CD4-positive, alpha-beta T cell treated with Interleukin-6 for 4 hours (primary cell): ENCODE measurements at places on chromosomes 6 and 20.

- DNase-seq = no peak
Observed at GRCh38 chr20:2631228-2631627, 21.2 kb upstream of the NOP56 start.

DNA sequence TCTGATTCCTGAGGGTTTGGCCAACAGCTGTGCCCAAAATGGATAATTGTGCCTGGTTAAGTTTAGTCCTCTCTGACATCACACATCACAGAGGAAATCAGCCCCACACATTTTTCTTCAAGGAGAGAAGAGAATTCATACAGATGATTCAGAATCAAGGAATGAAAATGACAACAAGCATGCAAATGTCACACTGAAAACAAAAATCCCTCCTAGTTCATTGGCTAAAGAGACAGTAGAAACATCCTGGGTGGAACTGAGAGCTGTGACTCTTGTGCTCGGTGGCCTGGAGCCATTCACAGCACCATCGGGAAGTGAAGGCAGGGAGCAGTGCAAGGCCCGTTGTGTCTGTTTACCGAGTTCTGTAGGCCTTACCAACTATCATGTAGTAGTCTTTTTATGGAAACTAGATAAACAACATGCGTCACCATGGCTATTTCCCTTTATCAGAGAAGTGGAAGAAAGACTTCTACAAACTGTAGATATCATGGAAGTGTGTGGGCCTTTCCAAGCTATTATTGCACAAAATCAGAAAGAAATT is 81.7 kb upstream of the TENT5A start:
- DNase-seq = no peak

GRCh38 chr6:159118924-159119323 is 50.3 kb upstream of the FNDC1 start:
- no peak for DNase-seq

GRCh38 chr6:31349301-31349700 is 7.7 kb downstream of the HLA-B start:
- DNase-seq = no peak

DNA sequence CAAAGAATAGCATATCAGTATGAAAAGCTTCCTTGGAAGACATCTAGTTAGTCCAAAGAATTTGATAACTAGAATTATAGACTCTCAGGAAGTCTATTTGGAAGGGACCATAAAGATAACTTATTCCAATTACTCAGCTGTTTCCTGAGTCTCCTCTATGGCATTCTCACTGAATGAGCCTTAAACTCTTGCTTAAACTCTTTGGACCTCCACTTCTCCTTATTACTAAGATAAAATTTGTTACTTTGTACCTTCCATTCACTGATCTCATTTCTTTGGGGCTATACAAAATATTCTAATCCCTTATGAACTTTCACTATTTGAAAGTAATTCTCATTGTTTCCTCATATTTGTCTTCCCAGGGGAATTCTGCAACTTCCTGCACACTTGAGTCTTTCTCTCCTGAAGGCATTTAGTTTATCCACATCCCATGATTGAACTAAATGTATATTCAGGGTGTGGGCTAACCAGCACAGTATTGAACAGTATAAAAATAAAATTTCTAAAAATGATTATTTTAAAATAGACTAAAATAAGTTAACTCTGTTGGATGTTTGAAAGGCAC is 67.1 kb upstream of the NOTCH4 start:
- no peak for DNase-seq

- DNase-seq = no peak
Observed at GRCh38 chr6:90044833-90045381, 150.6 kb downstream of the GJA10 start.

DNA sequence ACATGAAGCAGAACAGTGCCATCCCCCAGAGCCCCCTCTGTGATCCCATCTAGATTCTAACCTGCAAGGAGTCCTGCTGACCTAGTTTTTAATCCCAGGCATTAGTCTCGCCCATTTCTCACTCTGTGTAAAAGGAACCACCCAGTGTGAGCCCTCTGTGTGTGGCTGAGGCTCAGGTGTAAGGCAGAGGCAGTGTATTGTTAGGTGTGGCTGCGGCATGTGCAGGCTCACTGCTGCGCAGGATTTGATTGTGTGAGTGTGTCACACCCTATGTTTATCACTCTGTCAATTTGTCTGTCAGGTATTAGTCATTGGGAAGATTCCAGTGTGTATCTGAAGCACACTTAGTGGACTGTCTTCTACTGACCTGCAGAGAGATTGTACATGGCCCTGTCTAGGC is 13.7 kb upstream of the CST8 start:
- DNase-seq = no peak
